ENCODE measurements at places on chromosomes 2 and 18. TPM values are rescaled to one million over a fixed set of nuclear protein-coding genes. Genes with fewer than 3 reads are reported as not detected.

Gene CKAP2L
- total RNA-seq, result 19.8 TPM

Gene REG1B
- total RNA-seq, result not detected

Gene UPP2
- not detected for total RNA-seq

Gene TMEM247
- total RNA-seq, result not detected

Gene ZNF385B
- total RNA-seq, result not detected

Gene TFCP2L1
- under 0.01 TPM for total RNA-seq

Gene SULT1C4
- 0.50 TPM for total RNA-seq

Gene LBX2
- 1.3 TPM for total RNA-seq

Gene DPYSL5
- total RNA-seq, result not detected

Gene RESP18
- total RNA-seq, result not detected

Gene UCN
- total RNA-seq, result 0.15 TPM

Gene PDE6D
- 43.0 TPM for total RNA-seq

Gene PIKFYVE
- 14.1 TPM for total RNA-seq

Gene KCNJ3
- not detected for total RNA-seq

Gene UNC50
- total RNA-seq, result 31.1 TPM

Gene ALK
- not detected for total RNA-seq

Gene TTR
- not detected for total RNA-seq

Gene IL1A
- total RNA-seq, result not detected

Gene M1AP
- total RNA-seq, result not detected

Gene RALB
- total RNA-seq, result 39.3 TPM

Gene CLHC1
- total RNA-seq, result 2.7 TPM

Gene TMEFF2
- 19.3 TPM for total RNA-seq

Gene KATNAL2
- total RNA-seq, result 1.7 TPM

Gene LBH
- 6.7 TPM for total RNA-seq

Gene SERPINB10
- not detected for total RNA-seq

Gene IL18RAP
- not detected for total RNA-seq

Gene TFPI
- 140 TPM for total RNA-seq

Gene NGEF
- total RNA-seq, result 2.2 TPM

Gene TBC1D8
- total RNA-seq, result 4.4 TPM

Gene PKDCC
- total RNA-seq, result 52.9 TPM

Gene RAD51AP2
- not detected for total RNA-seq

Gene TRAF3IP1
- 10.3 TPM for total RNA-seq
